ENCODE measurements at places on chromosomes 7 and 10. TPM values are rescaled to one million over a fixed set of nuclear protein-coding genes. Genes with fewer than 3 reads are reported as not detected.

DNA sequence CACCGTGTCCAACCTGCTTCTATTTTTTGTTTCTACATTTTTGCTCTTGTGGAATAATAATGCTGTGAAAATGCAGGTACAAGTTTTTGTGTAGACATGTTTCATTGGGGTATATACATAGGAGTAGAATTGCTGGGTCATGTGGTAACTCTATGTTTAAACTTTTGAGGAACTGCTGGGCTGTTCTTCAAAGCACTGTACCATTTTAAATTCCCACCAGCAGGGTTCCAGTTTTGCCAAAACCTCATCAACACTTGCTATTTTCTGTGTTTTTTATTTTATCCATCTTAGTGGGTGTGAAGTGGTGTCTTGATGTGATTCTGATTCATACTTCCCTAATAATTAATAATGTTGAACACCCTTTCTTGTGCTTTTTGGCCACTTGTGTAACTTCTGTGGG, 138.6 kb downstream of the RGS10 start:
- DNase-seq, result no peak

- no peak for DNase-seq
Measured at GRCh38 chr7:13028825-13029099, 341.3 kb downstream of the ARL4A start.

DNA sequence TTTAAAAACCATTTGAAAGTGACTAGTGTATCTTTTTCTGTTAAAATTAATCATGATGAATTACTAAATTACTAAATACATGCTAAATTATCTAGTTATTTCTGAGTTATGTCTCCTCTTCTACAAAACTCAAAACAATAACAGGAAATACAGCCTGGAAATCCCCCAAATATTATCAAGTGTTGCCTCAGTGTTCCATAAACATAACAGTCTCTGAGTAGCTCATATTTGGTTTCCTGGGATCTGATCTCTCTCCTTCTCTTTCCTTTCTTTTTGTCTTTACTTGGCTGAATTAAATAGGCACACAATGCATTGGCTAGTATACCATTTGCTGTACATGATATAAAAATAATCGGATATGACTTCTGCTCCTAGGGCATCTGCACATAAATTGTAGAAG, 277.6 kb upstream of the IGFBP3 start:
- DNase-seq, result no peak

OR13A1 gene
- total RNA-seq, result not detected

HOXA10 gene
- not detected for total RNA-seq

NRAP gene
- not detected for total RNA-seq
